Astrocyte of the hippocampus (primary cell): ENCODE measurements at places on chromosomes 7 and 10.

DNA sequence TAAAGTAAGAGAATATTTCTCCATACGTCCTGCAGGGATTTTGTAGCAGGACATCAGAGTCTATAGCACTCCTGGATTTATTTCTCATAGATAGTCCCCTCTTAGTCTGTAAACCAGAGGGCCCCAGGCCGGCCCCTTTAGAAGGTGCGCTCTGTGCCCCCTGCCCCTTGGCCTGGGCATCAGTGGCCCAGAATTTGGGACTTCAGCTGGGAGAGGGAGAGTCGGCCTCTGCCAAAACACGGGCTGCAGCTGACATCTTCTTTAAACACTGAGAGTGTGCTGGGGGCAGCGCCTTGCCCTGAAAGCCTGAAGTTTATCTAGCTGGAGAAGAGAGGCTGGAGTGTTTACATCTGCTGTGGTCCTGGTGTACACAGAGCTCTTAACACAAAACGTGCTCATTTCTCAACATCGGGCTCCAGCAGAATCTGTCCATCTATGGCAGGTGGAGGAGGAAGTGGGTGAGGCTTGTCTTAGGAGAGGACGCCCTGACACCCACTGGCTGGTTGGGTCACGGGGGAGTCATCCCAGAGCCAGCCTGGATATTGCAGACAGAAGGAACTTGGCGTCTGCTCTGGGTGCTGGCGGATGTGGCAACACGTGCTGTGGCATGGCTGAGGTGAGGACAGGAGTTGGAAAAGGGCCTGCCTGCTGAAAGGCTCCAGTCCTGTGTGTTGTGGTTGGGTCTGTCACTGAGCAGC, 5.0 kb upstream of the TACR2 start:
- no peak for DNase-seq

- no peak for DNase-seq
These were observed 58.1 kb downstream of the HECW1 start for GRCh38 chr7:43170571-43170970.

DNA sequence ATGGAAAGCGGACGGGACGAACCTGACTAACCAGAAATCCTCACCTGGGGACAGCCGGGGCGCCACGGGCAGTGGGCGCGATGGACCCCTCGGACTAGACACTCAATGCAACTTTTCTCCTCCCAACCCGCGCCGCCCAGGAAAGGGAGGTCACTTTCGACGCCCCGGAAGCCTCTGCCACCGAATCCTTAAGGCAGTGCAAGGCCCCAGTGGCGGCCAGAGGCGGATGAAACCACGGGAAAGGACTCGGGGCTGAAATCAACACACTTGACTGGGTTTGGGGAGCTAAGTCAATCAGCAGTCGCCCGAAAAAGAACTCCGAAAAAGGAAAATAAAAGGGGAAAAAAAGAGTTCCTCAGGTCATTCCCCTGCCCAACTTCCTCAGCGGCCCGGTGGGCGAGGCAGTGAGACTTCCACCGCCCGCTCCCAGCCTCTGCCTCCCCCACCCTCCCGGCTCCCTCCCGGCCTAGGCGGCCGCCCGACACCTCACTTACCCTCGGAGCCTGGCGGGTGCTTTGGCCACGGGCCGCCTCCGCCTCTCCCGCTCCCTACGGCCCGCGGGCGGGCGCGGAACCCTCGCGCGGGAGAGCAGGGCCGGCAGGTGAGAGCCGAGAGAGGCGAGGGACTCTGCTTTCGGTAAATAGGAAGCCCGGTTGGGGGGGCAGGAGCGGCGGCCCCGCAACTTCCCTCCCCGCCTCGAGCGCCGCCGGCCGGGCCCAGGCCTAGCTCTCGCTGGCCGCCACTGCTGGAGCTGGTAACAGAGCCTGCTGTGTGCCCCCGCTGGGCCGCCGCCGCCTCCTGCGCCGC, 518 bp downstream of the WAPL start:
- peak; percentile 71 for DNase-seq

- DNase-seq, result no peak
These were observed 57.9 kb upstream of the INPP5A start for GRCh38 chr10:132479603-132480221.

- DNase-seq, result peak; percentile 23
These were observed 4.8 kb downstream of the AKAP9 start for GRCh38 chr7:91945476-91945875.

- peak; percentile 34 for DNase-seq
These were observed 68.9 kb upstream of the ADO start for GRCh38 chr10:62735464-62736167.

GRCh38 chr7:25288556-25289307, 60.4 kb upstream of the NPVF start:
- peak; percentile 84 for DNase-seq

DNA sequence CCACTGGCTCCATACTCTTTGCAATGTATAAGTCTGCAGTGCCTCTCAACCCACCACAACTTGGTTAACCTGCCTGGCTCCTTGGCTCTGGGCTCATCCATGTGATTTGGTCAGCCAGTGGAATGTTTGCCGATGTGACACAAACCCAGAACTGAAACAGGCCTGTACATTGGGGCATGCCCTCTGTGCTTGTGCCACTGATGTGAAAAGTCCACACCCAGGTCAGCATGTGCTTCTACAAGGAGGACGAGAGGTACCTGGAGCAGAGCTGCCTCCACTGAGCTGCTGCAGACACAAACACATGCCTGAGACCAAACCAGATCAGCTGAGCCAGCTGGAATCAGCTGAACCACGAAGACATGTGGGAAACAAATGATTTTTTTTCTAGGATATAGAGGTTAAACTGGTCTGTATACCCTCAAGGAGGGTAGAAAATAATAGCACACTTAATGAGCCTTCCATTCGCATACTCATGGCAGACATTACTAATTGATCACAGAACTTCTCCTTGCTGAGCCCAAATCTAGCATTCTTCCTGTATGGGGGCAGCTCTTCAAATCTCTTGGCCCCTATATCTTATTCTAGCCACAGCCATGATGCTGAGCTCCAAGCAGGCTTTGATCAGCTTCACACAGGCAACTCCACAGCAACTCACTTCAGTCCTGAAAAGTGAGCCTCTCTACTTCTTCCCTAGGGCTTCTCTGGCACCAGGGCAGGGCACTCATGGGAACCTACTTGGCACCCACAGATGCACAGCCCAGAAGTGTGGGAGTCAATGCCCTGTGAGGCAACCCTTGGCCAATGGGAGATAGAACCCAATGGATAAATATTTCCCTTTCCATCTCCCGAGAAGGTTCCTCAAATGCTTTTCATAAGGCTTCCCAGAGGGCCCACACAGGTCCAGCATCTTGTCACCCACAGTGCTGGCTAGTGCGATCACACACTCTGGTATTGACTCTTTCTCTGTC, 18.6 kb downstream of the PYROXD2 start:
- DNase-seq, result no peak
